HepG2 (cell line): ENCODE measurements at places on chromosomes 6 and 20.

DNA sequence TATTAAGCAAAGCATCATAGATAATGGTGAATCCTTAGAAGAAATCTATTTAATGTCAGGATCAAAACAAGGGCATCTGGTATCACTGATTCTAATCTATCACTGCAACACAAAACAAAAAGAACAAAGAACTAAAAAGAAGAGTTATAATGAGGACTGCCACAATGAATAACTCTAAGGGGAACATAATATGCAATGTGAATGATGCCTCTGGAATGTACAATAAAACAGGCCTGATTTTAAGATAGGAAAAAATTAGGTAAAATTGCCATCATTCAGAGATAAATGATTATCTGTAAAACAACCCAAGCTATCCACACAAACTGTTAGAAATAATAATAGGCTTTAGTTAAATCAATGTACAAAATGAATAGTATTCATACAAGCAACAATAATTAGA lies 936.7 kb upstream of the CITED2 start:
- H3K27me3 ChIP-seq = no peaks in the 10 kb centered on the region; the same call in 1 of the 2 replicates
- H3K27ac ChIP-seq = no peak overlapping the region
- no peak overlapping the region for H3K4me3 ChIP-seq
- no peaks in the 10 kb centered on the region for H3K4me1 ChIP-seq
- no peak for DNase-seq

GRCh38 chr20:6115221-6115895 lies 7.5 kb downstream of the FERMT1 start:
- no peaks in the 10 kb centered on the region for H3K27me3 ChIP-seq
- H3K4me1 ChIP-seq = peaks cover 3% of the 10 kb centered on the region; the same call in 1 of the 2 replicates
- no peak overlapping the region for H3K4me3 ChIP-seq
- H3K27ac ChIP-seq = no peak overlapping the region
- no peak for DNase-seq

DNA sequence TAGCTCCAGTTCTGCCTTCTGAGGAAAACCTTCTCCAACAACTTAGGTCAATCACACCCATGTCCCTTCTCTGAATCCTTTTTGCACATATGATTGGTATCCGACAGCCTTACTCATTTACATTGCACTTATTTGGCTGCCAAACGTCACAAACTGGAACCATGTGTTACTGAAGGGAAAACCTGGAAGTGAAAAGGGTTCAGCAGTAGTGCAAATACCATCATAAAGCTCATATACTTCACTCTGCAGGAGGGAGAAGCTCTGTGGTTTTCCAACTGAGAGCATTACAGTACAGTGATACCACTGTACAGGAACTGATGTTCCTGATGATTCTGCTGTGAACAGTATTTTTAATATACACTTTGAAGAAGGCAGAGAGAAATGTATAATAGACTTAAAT lies 87.8 kb downstream of the SLC16A10 start:
- H3K36me3 ChIP-seq = no peaks in the 10 kb centered on the region
- DNase-seq = no peak
- H3K27ac ChIP-seq = no peak overlapping the region
- H3K4me3 ChIP-seq = no peak overlapping the region

- H3K27ac ChIP-seq = no peak overlapping the region
- H3K36me3 ChIP-seq = no peaks in the 10 kb centered on the region
- H3K4me3 ChIP-seq = no peak overlapping the region
- no peak for DNase-seq
- peaks cover 29% of the 10 kb centered on the region for H3K4me1 ChIP-seq
Measured at GRCh38 chr6:168013250-168013915, 15.9 kb downstream of the KIF25 start.

GRCh38 chr6:154474648-154475428 lies 35.6 kb downstream of the CNKSR3 start:
- H3K4me3 ChIP-seq = no peak overlapping the region
- no peak for DNase-seq
- H3K27me3 ChIP-seq = no peaks in the 10 kb centered on the region
- peaks cover 6% of the 10 kb centered on the region for H3K4me1 ChIP-seq
- H3K36me3 ChIP-seq = peaks cover 7% of the 10 kb centered on the region; the same call in 2 of the 3 replicates
- no peak overlapping the region for H3K27ac ChIP-seq

DNA sequence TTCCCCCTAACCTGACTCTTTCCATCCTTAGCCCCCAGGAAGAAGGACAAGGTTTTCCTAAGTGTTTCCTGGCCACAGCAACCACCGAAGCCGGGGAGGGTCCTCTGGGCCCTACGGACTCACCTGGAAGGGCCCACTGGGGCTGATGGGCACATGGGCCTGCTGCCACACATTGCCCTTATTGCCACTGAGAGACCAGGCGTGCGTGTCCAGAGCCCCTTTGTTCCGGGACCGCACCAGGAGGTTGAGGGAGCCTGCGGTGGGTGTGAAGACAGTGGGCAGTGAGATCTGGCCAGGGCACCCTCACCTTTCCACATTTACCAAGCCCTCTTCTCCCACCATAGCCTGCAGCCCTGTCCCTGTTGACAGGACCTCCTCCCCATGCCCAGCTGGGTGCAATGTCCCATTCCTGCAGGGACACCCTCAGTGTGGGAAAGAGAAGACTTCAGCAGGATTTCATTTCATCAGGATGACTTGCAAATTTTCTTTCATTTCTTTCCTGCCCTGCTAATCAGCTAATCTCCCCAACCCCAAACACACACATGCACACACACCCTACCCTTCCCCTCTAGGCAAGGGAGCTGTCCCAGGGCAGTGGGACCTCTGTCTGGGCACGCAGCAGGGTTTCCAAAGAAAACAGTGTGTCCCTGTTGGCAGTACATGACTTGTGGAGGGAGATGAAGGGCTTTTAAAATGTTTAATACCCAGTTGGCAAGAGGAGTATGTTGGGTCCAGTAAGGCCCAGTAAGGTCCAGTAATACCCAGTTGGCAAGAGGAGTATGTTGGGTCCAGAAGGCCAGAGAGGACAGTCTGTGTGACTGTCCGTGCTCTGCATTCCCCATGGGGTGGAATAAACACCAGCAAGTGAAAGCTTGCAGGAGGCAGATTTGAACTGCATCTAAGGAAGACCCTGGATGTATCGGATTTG lies 59.0 kb downstream of the MDGA1 start:
- H3K4me1 ChIP-seq = no peaks in the 10 kb centered on the region
- no peaks in the 10 kb centered on the region for H3K36me3 ChIP-seq
- peaks cover 1% of the 10 kb centered on the region; the same call in 1 of the 2 replicates for H3K27me3 ChIP-seq
- H3K4me3 ChIP-seq = no peak overlapping the region
- DNase-seq = peak; percentile 32

DNA sequence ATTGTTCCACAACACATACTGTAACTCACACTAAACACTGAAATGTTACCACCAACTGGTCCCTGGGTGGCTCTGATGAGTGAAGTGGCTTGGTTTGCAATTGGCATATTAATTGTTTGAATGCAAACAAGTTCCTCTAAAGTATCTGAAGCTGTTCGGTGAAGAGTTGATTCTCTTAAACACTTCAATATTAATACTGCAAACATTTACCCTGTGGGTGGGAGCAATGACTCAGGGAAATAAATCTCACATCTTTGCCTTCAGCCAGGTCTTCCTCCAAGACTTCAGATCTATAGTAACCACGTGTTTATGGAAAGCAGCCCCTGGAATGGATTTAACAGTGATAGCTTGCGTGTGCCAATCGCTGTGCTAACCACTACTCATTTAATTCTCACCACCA lies 176.0 kb downstream of the MAFB start:
- H3K36me3 ChIP-seq = no peaks in the 10 kb centered on the region
- no peaks in the 10 kb centered on the region for H3K4me1 ChIP-seq
- DNase-seq = no peak
- H3K27me3 ChIP-seq = no peaks in the 10 kb centered on the region

DNA sequence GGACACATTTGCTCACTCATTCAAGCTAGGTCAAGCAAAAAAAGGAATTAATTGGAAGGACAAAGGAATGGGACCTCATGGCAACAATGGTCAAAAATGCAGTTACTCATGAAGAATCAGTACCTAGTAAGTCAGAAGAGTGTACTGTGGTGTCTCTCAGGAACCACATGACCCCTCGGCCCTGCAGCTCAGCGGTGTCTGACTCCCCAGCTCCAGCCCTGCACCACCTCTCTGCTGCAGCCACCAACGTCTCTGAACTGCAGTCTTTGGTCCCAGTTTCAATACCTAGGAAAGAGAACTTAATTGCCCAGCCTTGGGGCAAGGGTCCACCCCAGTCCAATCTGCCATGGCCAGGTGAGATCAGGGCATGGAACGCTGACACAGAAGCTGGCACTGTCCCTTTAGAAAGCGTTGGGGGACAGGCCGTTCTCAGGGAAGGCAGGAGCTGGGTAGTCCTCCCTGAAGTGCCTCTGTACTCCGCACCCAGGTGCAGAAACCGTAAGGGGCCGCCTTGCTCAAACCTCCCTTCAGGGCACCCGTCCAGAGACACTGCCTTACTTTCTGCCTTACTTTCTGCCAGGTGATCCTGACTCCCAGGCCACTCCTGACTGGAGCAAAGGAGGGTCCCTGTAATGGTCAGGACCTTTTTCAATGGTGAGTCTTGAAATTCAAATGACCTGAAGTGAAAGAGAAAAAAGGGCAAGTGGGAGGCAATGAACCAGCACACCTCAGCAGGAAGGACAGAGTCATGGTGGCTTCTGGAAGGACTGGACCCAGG lies 13.2 kb upstream of the NELFCD start:
- peak overlapping the region; percentile 58; the same call in 1 of the 2 replicates for H3K4me3 ChIP-seq
- no peak for DNase-seq
- H3K27me3 ChIP-seq = peaks cover 43% of the 10 kb centered on the region
- H3K27ac ChIP-seq = no peak overlapping the region
- peaks cover 9% of the 10 kb centered on the region for H3K4me1 ChIP-seq

- no peak overlapping the region for H3K4me3 ChIP-seq
- H3K4me1 ChIP-seq = peaks cover 51% of the 10 kb centered on the region
- no peak overlapping the region for H3K27ac ChIP-seq
- DNase-seq = no peak
Measured at GRCh38 chr6:15312500-15312899, 66.6 kb downstream of the JARID2 start.

DNA sequence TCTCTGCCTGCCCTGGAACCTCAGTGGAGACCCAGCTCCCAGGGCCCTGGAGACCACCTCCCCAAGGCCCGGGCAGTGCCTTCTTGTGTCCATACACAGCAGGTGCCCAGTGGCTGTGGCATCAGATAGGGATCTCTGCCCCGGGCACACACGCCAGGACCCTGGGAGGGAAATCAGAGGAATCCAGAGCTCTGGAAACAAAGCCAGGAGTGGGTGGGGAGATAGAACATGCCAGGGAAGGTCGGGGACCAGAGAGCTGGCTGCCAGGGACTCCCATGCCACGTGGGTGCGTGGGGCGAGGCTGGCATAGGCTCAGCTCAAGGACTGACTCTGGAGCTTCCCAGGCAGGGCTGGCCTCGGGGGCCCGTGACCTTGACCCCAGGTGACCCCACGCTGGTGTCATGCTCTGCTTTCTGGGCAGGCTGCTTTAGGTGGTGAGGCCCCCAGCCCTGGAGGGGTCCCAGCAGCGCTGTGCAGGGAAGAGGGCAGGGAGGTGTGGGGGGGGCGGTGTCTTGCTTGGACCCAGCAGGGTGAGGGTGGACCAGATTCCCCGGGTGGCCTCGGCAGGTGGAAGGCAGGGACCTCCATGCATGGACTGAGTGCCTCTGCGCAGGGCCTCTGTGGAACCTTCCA lies 17.6 kb upstream of the GATA5 start:
- peaks cover 19% of the 10 kb centered on the region for H3K4me1 ChIP-seq
- peaks cover 26% of the 10 kb centered on the region for H3K27me3 ChIP-seq
- no peaks in the 10 kb centered on the region for H3K36me3 ChIP-seq
- no peak overlapping the region for H3K27ac ChIP-seq

GRCh38 chr6:158170656-158171081 lies 2.5 kb downstream of the GTF2H5 start:
- no peaks in the 10 kb centered on the region; the same call in 2 of the 3 replicates for H3K27me3 ChIP-seq
- peak overlapping the region; percentile 7 for H3K27ac ChIP-seq
- DNase-seq = peak; percentile 78
- no peaks in the 10 kb centered on the region; the same call in 1 of the 2 replicates for H3K36me3 ChIP-seq

DNA sequence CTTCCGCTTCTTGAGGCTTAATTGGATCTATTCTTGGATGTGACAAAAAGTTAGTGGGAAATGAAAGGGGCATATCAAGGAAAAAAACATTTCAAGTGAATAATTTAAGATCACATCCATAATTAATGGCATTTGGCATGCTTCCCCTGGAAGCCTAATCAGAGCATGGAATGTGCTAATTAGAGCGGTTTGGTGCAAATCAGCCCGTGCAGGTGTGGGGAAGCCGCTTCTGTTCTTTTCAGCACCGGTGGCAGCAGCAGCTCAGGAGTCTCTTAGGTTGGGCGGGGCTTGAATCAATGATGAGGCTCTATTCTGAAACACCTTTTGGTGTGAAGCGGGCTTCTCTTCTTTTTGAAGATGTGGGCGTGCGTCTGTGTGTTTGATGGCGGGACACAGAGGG lies 301.2 kb downstream of the LRFN2 start:
- no peaks in the 10 kb centered on the region for H3K27me3 ChIP-seq
- H3K4me3 ChIP-seq = no peak overlapping the region
- no peak overlapping the region for H3K27ac ChIP-seq
- no peak for DNase-seq

GRCh38 chr20:15610787-15611186 lies 962.5 kb downstream of the KIF16B start:
- no peak overlapping the region for H3K4me3 ChIP-seq
- no peak for DNase-seq
- no peaks in the 10 kb centered on the region for H3K4me1 ChIP-seq
- no peaks in the 10 kb centered on the region for H3K27me3 ChIP-seq

DNA sequence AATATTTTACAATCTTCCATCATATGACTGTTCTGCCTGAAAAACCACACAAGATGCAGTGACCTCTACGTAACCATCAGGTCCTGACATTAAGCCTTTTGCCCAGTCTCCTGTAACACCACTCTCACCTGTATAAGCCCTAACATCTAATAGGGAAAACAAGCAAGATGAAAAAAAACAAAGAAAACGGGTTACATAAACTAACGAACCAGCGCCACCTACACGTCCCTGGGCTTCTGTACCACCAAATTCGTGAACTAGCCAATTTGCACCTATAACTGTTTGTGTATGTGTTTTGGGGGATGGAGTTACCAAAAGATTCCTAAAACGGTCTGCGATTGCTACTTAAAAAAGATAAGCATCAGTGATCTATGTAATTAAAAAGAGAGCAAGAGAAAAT lies 70.2 kb downstream of the BLOC1S5 start:
- no peak for DNase-seq
- H3K27me3 ChIP-seq = no peaks in the 10 kb centered on the region
- H3K4me3 ChIP-seq = no peak overlapping the region
- peaks cover 16% of the 10 kb centered on the region; the same call in 1 of the 2 replicates for H3K4me1 ChIP-seq
- no peaks in the 10 kb centered on the region for H3K36me3 ChIP-seq

GRCh38 chr20:48310305-48310704 lies 517.5 kb downstream of the PREX1 start:
- no peak overlapping the region for H3K4me3 ChIP-seq
- H3K4me1 ChIP-seq = no peaks in the 10 kb centered on the region
- no peak for DNase-seq
- H3K36me3 ChIP-seq = no peaks in the 10 kb centered on the region
- no peak overlapping the region for H3K27ac ChIP-seq

- peaks cover 44% of the 10 kb centered on the region for H3K4me1 ChIP-seq
- H3K27ac ChIP-seq = no peak overlapping the region
- no peaks in the 10 kb centered on the region for H3K36me3 ChIP-seq
- peak; percentile 27 for DNase-seq
- peak overlapping the region; percentile 67 for H3K4me3 ChIP-seq
Measured at GRCh38 chr6:1610497-1611321, 994 bp downstream of the FOXC1 start.
